Inflammatory macrophage treated with lipopolysaccharide for 1 hour (primary cell): ENCODE measurements at places on chromosomes 4 and X.

DNA sequence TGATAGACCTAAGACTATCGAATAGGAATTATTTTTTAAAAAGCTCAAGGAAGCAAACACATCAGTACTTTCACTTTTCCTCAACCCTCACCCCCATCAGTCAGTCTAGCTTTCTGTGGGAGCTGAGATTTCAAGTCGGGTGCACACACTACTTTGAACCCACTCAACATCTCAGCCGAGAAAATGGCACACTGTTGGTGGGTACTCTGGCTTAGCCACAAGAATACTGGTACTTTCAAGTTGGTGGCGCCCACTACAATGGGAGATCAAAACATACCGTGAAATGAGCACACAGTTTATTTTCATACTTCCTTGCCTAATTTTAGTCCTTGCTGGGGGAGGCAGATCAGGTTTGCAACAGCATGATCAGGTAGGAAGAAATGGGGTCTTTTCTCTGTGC lies 10.2 kb downstream of the CD40LG start:
- DNase-seq, result no peak

DNA sequence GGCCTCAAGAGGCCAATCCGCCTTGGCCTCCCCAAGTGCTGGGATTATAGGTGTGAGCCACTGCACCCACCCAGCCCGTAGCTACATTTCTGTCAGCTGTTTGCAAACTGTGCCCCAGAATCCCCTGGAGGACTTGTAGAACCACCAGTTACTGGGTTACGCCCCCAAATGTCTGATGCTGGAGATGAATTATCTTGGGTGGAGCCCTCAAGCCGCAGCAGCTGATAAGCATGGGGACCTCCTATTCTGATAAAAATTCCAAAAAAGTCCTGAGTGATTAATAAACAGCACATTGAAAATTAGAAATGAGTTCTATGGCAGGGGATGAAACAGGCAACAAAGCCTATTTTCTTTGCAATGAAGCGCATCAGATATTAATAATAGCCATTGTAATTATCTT lies 105.0 kb downstream of the PTTG2 start:
- no peak for DNase-seq

DNA sequence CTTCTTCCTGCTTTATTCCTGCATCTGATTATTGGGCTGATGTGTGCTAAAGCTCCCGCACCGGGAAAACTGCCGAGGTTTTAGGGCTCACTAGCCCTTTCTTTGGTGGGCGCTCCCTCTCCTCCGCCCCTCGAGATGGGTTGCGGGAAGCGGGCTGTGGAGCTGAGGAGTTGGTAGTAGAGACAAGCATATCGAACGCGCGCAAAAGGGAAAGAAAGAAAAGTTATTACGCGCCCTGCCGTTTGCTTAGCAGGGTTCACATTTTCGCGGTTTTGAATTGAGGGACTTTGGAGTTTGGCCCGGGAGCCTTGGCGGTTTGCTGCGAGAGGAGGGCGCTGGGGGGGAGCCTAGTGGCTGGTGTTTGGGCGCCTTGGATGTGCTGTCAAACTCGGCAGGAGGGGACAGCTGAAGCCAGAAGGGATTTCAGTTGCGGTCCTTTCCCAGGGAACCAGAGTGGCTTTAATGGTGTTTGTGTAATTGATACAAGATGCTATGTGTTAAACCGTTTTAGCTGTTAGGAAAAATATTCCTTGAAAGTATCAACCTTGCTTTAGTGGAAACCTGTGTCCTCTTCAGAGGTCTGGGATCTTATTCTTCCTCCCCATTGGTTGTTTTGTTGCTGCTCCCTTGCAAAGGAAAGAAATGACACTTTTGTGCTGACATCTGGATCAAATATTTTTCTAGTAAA lies 1.1 kb downstream of the GAB1 start:
- peak; percentile 12 for DNase-seq

GRCh38 chrX:104343428-104344129 lies 88.8 kb upstream of the ESX1 start:
- peak; percentile 56 for DNase-seq

- DNase-seq, result peak; percentile 86
Observed at GRCh38 chrX:118730500-118731247, 3.3 kb downstream of the IL13RA1 start.

- no peak for DNase-seq
Observed at GRCh38 chr4:184420402-184420801, 53.9 kb downstream of the IRF2 start.

DNA sequence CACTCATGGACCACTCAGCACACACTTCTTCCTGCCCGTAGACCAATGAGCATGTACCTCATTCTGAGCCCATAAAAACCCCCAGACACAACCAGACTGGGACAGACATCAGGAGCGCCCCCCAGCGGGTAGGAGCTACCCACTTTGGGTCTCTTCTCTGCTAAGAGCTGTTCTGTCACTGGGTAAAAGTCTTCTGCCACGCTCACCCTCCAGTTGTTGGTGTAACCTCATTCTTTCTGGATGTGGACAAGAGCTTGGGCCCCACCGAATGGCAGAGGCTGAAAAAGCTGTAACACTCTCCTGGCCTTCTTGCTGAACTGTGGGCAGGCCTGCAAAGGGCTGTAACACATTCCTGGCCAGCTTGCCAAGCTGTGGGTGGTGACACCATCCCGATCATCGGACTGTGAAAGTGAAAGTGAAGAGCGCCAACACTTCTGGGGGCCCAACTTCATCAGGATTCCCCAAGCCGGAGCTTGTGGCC lies 137.6 kb downstream of the TECRL start:
- DNase-seq, result no peak

DNA sequence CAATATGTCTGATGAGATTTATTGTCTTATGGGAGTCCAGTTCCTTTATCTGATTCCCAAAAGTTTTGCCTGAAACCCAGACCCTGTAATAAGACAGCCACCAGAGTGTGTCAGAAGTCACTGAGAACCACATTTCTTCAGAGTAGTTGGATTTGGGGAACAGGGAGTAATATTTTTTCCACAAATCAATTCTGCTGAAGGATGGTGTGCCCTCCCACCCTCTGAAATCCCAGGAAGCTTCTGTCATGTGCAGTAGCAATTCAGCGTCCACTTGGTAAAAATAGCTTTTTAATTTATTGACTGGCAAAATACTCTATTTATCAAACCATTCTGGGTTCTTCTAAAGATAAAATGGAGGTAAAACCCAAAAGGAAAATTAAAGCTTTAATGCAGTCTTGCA lies 229.4 kb downstream of the FBXW7 start:
- DNase-seq, result no peak

DNA sequence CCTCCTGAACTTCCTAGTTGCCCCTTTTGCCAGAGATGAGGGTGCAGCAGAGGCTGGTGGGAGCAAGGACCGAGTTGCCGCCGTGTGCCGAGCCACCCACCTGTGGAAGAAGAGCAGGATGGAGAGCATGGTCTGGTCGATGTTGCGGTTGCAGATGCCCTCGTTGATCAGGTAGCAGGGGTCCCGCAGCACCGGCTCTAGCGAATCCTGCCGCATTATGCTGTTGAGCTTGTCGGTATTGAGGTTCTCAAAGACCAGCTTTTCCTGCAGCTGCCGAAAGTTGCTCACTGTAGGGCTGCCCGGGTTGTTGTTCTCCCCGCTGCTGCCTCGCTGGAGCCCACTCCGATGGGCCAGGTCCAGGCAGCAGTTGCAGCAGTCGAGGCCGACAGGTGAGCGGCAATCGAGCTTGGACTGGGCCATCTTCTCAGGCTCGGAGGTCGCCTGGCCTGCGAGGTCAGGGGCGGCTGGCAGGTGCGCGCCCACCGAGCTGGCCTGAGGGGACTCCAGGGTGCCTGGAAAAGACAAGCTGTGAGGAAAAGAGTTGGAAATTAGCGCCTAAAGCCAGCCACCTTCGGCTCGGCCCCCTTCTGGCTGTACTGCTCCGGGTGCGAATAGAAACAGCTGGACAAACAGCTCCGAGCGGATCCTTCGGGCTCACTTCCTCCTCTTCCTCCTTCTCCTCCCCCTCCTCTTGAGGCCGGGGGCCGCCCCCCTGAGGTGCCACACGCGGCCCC lies 420 bp downstream of the TSC22D3 start:
- no peak for DNase-seq

DNA sequence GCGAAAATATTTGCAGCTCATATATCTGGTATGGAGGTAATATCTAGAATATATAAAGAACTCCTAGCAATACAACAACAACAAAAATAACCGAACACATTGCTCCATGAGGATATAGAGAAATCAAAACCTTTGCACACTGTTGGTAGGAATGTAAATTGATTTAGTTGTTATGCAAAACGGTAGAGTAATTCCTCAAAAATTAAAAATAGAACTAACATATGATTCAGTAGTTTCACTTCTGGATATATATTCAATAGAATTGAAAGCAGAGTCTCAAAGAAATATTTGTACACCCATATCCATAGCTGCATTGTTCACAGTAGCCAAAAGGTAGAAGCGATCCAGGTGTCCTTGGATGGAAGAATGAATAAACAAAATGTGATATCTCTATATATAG lies 203.0 kb upstream of the CNKSR2 start:
- DNase-seq, result peak; percentile 23

- DNase-seq, result no peak
Observed at GRCh38 chr4:108109997-108110416, 58.7 kb downstream of the LEF1 start.

GRCh38 chr4:58075724-58076123 lies 965.5 kb upstream of the IGFBP7 start:
- DNase-seq, result no peak

DNA sequence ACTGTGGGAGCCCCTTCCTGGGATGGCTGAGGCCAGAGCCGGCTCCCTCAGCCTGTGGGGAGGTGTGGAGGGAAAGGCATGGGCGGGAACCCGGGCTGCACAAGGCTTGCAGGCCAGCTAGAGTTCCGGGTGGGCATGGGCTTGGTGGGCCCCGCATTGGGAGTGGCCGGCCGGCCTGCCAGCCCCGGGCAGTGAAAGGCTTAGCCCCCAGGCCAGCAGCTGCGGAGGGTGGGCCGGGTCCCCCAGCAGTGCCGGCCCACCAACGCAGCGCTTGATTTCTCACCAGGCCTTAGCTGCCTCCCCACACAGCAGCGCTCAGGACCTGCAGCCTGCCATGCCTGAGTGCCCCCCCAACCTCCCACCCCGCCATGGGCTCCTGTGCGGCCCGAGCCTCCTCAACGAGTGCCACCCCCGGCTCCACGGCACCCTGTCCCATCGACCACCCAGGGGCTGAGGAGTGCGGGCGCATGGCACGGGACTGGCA lies 78.0 kb downstream of the COX7B2 start:
- no peak for DNase-seq

DNA sequence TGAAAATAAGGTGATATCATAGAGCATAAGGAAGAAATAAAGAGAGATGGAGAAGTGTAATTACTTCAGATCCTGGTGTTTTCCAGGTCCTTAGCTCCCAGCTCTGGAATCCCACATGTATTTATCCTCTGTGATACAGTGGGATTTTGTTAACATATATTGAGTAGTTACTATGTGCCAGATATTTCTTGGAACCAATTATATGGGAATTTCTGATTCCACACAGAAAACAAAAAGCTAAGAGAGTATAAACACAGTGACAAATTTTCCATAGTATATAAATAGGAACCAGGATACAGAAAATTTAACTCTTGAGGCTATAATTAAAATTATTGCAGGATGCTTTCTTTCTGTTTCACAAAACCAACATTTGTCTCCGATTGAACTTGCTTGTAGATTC lies 1067.5 kb downstream of the PCDH7 start:
- DNase-seq, result no peak

DNA sequence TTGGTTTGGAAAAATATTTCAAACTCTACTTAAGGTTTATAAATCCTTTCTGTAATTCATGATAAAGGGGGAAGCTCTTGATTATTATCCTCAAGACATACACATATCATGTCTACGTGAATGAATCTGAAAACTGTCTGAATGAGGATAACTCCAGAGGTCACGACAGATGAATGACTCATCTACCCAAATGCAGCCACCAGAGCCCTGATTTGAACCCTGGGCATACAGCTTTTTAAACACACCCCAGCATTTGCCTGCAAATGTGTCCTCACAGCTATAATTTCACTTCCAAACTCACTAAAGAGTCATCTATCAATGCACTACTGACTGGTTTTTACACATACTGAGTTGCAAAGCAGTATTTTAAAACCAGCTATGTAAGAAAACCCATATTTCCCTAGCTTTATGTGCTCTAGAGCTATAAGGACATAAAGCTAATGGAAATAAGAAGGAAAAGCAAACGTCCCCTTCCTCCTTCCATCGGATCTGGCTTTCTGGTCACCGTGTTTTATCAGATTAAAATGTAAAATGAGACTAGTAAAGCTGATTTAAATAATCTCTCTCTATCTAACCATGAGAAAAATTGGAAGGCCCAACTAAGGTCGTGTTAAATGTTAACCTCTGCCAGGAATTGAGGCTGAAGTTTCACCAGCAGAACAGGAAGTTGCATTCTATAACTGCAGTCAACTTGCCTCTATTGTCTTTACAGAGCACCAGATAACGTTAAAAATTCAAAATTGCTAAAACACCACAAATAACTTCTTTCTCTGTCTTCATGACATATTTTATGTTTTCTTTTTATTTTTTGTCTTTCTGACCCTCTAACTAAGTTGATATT lies 63.1 kb upstream of the SPP1 start:
- no peak for DNase-seq

DNA sequence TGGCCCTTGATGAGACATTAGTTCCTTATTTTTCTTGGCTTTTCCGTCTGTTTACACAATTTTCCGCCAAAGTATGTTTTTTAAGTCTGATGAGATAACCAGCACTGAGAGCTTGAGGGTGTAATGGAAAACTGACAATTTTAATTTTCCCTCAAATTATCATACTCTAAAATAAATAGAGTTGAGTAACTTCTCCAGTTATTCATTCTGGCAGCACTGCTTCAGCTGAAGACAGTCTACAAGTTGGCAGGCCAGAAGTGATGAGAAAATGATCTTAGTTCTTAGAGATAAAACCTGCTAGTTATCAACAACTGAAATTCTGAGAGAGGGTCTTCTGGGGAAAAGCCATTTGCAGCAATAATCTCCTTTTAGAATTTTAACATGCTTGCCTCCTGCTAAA lies 241.6 kb upstream of the TET2 start:
- DNase-seq, result peak; percentile 9

DNA sequence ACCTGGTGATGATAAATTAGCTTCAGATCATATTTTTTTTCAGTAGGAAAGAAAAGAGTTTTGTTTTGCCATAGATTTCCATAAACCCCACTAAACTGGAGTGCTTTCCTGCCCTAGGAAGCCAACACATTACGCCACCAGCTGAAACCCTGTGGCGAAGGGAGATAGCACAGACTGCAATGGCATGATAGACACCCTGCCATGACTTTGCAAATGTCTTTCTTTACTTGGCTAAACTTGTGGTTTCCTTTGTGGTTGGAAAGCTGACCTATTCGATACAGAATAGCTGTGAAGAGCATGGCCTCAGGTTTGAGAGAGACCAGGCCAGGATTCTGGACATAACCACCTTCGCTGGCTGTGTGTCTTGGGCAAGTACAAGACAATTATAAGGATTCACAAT lies 19.1 kb downstream of the MFAP3L start:
- DNase-seq, result no peak

GRCh38 chr4:168880811-168881595 lies 129.1 kb downstream of the CBR4 start:
- peak; percentile 91 for DNase-seq

DNA sequence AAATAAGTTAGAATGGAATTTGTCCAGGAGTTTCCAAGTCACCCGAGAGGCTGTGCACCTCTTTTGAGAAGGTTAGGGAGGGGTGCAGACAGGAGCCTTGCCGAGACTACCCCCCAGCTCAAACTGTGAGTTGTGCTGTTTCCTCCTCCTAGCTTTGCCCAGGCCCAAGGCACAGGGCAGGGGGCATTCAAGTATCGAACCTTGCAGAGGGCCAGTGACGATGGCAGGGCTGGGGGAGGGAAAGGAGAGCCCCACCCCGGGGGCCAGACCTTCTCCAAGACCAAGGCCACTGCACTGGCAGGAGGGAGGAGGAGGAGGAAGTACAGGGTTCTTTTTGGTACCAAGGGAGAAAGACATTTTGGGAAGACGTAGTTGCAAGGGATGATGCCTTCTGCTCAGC lies 80.6 kb downstream of the TMEM144 start:
- DNase-seq, result no peak
